ENCODE measurements at places on chromosomes 6 and 20. TPM values are rescaled to one million over a fixed set of nuclear protein-coding genes. Genes with fewer than 3 reads are reported as not detected.

GRCh38 chr6:13175087-13175486 is 153.2 kb downstream of the TBC1D7 start:
- no peak for DNase-seq

Gene MTFR2
- total RNA-seq: 5.7 TPM

- DNase-seq: no peak
Observed at GRCh38 chr6:19472850-19473249, 364.3 kb upstream of the ID4 start.

- DNase-seq: no peak
Observed at GRCh38 chr20:48605364-48606171, 222.2 kb downstream of the PREX1 start.

Gene OTOR
- total RNA-seq: not detected

- no peak for DNase-seq
Observed at GRCh38 chr6:90938122-90938521, 351.2 kb upstream of the MAP3K7 start.

- no peak for DNase-seq
Observed at GRCh38 chr6:111769365-111770152, 103.7 kb downstream of the FYN start.

Gene ETV7
- 0.34 TPM for total RNA-seq

DNA sequence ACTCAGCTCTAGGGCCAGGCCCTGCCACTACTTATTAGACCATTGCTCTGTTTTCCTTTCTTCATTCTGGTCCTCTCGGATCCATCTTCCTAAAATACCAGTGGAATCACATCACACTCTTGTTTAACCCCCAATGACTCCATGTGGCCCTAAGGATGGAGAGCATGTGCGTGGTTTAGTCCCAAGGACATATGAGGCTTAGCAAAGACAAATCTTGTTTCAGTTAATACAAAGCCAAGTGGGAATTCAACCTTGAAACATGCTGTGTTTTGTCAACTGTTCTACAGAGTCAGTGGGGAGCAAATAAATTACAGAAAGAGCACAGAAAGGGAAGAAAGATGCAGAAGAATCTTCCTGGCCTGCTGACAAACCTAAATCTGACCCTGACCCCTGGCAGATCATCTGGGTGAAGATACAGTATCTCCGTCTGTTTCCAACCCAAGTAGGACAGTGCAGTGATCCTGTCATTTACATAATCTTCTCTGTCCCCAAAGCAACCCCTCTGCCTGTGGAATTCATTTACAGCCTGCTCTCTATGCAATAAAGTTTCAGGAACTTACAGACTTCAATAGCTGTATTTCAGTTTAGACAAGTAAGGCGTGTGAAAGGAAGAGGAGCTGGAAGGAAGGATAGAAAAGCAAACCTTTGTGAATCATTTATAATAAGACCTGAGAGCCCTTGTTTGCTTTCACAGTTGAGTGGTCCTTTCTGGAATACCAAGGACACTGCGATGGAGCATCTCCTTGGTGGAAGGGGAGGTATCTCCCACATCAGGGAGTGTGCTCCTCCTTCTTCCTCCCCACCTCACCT is 144.0 kb downstream of the THBS2 start:
- DNase-seq: no peak

Data from HT-29 (cell line).